ENCODE measurements at places on chromosomes 5 and 9.

DNA sequence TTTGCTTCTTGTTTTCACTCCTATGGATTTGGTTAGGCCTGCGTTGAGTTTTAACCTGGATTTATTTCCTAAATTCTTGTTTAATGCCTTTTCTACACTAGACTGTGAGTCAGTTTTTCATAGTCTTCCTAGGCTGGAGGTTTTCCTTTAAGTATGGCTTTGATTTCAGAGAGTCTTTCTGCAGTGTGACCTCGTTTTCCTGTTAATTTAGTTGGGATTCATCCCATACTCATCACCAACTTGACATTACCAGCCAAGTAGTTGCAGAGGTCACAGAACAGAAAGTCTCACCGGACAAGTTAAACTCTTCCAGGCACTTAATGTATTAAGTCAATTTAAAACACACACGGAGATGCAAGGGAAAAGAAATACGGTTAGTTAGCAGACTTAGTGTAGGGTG is 29.7 kb upstream of the AUH start:
- no peak for DNase-seq

- DNase-seq, result no peak
Observed at GRCh38 chr9:28127101-28127500, 553.8 kb upstream of the C9orf72 start.

- no peak for DNase-seq
Observed at GRCh38 chr5:145467446-145467845, 367.7 kb downstream of the PRELID2 start.

DNA sequence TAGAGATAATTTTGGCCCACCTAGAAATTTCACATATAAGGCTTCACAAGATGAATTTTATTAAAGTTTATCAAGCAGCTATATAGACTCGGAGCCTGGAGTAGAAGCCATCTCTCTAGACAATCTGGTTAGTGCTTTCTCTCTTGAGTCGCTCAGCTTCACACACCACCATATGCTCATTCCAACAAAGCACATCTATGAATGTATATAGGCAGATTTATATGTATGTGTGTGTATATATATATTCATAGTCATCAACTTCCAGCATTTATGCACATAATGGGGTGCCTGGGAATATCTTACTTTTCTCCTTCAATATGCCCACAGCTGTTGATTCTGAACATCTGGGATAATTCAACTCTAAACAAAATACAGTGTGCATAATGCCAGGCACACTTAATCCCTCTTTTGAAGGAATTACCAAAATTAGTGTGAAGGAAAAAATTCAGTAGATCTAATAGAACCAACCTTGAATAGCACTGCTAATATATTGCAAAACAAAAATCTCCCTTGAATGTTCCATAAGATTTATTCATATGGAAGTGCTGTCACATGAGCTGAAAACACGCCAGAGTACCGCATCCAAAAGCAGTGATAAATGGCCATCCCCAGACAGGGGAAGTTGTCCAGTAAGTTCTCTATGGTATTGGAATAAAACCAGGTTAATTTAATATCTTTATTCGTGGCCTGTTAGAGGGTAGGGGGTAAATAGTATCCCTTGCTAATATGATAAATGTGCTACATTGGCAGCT is 56.0 kb upstream of the MOCS2 start:
- DNase-seq, result no peak

DNA sequence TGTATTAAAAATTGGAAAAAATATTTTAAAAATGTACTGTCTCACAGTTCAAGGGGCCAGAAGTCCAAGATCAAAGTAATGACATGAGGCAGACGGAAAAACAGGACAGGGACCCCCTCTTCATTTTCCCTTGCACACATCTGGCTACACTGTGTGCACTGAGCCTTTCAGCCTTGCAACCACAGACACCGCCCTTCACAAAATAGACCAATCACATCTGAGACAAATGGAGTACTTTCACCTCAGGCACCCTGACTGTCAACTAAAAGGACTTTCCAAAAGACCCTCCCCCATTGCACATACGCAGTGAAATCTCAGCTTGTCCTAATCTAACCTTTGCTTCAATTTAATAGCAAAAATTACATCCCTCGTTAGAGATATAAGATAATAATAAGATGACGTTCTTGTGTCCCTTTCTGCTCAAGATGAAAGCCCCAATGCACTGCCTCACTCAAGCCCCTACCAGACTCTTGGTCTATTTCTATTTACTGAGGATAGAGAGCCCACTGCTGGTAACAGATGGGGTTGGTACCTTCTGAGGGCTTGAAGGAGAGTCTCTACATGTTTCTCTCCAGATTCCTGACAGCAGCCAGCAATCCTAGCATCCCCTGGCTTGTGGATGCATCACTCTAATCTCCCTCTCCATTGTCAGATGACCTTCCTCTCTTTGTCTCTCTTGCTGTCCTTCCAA is 514.8 kb upstream of the ADAMTS16 start:
- DNase-seq, result no peak

- no peak for DNase-seq
Observed at GRCh38 chr5:33194914-33195313, 245.9 kb upstream of the TARS1 start.

DNA sequence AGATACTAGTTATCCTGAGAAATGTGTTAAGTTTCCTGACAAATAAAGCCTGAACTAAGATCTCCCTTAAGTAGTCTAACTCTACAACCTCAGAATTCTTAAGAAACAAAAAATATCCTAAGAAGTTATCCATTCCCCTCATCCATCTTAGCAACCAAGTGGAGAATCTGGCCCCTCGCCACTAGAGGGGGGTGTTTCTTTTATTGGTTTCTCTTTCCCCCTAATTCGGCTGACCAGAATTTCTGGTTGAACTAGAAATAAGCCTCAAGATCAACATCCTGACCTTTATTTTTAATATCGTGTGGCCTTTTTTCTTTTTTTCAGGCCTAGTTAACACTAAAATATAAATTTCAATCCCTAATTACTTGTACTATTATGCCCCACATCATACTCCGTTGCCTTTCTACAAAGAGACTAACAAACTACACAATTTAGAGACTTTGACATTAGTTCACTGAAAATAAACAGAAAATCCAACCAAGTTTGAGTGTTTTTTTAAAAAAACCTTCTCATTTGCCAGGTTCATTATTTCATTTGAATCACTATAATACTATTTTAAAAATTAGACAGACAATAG is 14.3 kb upstream of the NR4A3 start:
- DNase-seq, result no peak

DNA sequence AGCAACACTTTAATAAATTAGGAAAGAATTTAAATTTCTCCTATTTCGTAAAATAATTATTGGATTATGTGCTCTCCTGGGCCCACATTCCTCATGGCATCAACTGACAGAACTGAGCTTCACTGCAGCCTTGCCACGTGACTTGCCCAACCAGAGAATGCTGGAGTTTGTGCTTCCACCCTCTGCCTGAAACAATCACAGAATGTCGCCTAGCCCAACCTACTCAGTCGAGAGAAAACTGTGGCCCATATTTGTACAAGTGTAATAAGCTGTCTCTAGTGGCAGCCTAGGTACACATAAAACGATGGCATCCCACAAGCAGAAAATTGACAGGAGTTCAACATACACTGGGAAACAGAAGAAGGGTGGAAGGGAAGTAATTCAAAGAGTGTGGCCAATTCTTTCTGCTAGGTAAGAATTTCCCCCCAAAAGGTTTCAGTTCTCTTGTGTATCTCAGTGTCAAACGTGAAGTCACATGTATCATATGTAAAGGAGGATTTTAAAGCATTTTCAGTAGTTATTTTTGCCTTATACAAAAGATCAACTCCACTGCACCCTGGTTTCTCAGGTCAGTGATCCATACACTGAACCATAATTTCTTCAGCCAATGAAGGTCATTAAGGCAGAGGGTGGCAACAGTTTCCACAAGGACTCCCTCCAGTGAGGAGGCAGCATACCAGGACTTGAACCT is 41.7 kb downstream of the ZNF608 start:
- no peak for DNase-seq
